ENCODE measurements at places on chromosomes 6 and 20.

DNA sequence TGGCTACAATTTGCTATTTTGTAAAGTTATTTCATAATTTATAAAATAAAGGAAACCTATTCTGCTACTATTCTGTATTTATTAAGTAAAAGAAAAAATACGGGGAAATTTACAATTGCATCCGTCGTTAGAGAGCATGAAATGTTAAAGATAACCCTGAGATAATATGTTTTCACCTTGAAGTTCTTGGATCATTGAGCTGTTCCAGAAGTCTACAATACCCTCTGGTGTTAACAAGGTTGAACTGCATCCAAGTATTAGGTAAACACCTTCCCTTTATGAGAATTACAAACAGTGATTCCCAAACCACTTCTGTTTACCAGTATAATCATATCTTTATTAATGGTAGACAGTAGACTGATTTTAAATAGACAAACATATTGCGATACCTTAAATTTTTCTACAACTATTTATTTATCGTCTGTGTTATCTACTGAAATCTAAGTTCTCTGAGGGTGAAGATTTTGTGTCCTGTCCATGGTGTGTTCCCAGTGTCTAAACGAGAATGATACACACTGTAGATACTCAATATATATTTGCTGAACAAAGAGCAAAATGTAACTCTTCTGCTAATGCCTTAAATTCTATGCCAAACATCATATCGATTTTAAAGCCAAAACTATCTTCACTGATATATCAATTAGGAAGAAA lies 28.2 kb downstream of the TBC1D32 start:
- DNase-seq: no peak

DNA sequence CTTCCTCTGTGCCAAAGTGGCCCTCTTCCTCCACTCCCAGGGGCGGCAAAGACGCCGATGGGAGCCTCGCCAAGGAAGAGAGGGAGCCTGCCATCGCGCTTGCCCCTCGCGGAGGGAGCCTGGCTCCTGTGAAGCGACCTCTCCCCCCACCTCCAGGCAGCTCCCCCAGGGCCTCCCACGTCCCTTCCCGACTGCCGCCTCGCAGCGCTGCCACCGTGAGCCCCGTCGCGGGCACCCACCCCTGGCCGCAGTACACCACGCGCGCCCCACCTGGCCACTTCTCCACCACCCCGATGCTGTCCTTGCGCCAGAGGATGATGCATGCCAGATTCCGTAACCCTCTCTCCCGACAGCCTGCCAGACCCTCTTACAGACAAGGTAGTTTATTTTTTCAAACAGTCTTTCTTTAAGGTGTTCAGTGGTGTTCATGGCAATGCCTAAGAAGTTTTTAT lies 64.9 kb downstream of the FNDC1 start:
- no peak for DNase-seq

GRCh38 chr6:131839388-131839787 lies 31.6 kb downstream of the ENPP1 start:
- no peak for DNase-seq

DNA sequence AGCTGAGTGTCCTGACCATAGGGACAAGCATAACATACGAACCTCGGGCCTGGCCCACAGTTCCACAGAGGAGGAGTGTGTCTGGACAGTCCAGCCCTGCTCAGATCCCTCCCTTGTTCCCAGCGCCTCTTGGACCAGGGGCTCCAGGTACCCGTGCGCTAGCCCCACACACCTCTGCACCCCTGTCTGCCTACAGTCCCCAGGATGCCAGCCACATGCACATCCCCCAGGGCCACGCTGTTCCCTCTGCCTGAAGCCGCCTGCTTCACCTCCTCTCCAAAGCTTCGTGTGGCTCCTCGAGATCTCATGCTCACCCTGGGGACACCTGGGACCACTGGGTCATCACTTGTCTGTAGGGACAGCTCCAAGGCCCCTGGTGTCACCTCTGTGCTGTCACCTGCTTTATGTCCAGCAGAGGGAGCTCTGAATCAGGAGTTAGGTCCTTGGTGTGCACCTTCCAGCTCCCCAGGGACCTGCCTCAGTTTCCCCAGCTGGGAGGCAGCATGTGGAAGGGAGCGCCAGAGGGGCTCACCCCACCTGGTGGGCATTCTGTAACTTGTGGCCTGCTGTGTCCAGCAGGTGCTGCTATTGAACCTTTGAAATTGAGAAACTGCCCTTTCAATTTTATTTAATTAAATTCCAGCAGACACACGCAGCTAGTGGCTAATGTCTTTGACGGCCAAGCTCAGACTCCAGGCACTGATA lies 7.3 kb upstream of the YTHDF1 start:
- no peak for DNase-seq

- DNase-seq: no peak
Measured at GRCh38 chr6:142853244-142854180, 91.5 kb downstream of the HIVEP2 start.

- no peak for DNase-seq
Measured at GRCh38 chr20:44705364-44706094, 9.6 kb upstream of the CCN5 start.

- DNase-seq: no peak
Measured at GRCh38 chr6:46849361-46849690, 56.1 kb downstream of the MEP1A start.

Data from NCI-H187 treated with DMSO at 0.1 percent for 48 hours (cell line).